Suppressor macrophage treated with lipopolysaccharide for 1 hour (primary cell): ENCODE measurements at places on chromosomes 13 and 19.

GRCh38 chr13:20331949-20332348, 99.8 kb upstream of the GJB6 start:
- no peak for DNase-seq

- DNase-seq = no peak
Measured at GRCh38 chr19:55661826-55662225, 7.0 kb downstream of the U2AF2 start.

- DNase-seq = no peak
Measured at GRCh38 chr13:37364007-37364406, 234.6 kb downstream of the POSTN start.

DNA sequence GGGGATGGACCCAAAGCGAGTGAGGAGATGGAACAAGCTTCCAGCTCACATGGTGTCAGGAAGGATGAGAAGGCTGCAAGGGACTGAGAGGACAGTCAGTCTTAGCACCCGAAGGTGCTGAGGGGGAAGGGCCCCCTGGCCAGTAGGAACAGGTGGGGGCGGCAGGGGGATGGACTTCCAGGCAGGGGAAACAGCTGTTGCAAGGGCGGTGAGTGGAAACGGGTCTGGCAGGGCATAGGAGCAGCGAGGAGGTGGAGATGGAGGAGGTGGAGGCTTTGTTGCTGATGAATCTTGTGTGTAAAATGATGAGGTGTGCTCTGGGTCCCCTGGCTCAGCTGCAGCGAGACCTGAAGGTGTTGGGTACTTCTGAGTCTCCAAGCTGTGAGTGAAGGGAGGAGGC, 1.2 kb downstream of the MAP1S start:
- peak; percentile 16 for DNase-seq

DNA sequence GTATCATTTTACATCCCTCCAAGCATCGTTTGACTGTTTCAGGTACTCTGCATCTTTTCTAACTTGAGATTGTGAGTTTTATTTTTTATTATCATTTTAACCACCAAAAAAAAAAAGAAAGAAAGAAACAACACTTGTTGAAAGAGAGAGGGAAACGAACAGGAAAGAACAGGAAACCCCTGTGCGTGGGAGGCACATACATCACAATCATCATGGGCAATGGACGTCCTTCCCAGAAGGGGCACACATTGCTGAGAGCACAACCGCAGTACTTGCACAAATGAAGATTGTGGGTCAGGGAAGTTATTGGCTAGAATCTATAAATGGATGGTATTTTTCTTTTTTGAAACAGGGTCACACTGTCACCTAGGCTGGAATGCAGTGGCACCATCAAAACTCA, 1.7 kb downstream of the CLC start:
- DNase-seq = peak; percentile 6

DNA sequence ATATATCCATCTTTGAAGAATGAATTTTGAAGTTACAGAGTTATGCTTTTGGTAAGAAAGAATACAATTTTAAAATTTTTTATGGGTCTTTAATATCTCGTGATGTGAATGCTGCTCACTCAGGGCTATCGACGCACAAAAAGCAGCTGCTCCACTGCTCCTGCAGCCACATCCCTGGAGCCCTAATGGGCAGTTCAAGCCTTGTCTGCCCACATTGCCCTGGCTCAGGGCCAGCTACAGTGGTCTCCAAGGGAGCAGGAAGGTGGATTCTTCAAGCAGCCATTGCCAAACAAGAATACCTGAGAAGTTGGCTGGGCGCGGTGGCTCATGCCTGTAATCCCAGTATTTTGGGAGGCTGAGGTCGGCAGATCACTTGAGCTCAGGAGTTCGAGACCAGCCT, 85.8 kb downstream of the IPO5 start:
- DNase-seq = no peak

DNA sequence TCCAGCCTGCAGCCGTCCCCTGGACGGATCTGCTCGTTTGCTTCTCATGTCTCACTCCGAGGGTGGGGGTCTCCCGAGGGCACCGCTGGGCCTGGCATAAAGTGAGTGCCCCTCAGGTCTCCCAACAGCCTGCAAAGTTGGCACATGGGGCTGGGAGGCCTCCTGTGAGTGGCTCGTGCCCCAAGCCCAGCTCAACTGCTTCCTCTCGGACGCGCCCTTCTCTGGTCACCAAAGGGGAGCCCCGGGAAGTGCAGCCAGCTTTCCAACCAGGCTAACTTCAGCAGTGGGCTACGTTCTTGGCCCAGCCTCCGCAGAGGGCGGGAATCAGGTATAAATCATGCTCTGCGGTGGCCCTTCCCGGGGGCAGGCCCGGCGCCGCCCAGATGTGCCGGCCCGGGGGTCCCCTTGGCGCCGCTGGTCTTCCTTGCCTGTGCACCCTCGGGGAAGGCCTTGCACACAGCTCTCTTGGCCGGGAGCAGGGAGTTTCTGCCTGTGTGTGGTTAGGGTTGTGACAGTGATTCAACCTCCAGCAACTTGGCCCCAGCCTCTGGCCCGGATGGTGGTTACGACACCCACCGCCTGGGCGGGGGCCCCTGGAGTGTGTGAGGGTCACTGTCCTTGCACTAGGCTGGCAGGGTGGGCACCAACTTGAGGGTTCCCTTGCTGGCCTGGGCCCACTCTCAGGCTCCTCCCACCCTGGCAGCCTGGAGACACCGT, 20.7 kb downstream of the CEBPG start:
- DNase-seq = peak; percentile 66

DNA sequence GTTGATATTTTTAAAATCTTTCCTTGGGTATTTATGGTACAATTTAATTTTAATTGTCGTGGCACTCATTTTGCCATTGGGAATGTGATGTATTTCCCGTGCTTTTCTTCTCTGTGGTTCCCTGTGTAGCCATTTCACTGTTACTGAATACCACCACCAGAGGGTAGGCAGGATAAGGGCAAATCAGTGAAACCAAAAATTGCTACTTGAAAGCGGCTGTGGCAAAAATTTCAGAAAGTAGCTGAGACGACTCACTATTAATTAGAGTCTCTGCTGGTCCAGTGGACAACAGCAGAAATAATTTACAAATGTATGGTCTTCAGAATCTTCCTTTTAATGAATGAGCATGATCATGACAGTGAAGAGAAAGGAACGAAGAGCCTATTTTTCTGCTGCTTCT, 34.4 kb upstream of the MIR17HG start:
- peak; percentile 39 for DNase-seq

DNA sequence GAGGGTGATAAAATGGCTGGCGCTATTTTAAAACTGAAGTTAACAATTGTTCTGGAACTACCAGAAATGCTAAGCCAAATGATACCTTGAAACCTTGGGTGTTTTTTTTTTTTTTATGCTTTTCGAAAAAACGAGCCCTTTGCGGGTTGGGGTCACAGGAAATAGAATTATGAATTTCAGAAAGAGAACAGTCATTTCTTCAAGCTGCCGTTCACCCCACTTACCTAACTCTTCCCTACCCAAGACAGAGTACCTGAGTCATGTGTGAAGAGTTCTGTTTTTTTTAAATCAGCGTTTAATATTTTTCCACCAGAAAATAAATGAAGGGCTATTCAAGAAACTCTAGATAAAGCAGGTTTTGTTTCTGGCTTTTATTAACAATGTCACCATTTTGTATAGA, 35.3 kb downstream of the KLF2 start:
- no peak for DNase-seq

DNA sequence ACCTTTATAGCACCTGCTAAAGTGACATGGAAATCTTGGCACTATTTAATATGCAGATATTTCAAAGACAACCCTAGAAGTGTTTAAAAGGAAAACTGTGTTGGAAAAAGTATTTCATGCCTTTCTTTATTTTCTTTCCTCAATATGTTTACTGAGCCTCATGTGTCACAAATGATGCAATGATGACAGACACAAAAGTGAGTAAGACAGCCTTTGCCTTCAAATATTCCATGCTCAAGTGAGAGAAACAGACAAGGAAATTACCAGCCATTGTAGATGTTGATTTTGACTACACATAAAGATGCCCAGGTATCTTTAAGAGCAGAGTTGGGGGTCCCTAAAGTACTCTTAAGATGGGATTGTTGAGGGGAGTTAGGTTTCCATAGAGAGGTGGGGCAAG, 48.0 kb upstream of the TPP2 start:
- no peak for DNase-seq
